ENCODE measurements at places on chromosomes 13 and 19.

- no peak for DNase-seq
Observed at GRCh38 chr19:48631225-48631624, 6.0 kb downstream of the DBP start.

- peak; percentile 38 for DNase-seq
Observed at GRCh38 chr13:45349438-45349837, 8.5 kb upstream of the TPT1 start.

DNA sequence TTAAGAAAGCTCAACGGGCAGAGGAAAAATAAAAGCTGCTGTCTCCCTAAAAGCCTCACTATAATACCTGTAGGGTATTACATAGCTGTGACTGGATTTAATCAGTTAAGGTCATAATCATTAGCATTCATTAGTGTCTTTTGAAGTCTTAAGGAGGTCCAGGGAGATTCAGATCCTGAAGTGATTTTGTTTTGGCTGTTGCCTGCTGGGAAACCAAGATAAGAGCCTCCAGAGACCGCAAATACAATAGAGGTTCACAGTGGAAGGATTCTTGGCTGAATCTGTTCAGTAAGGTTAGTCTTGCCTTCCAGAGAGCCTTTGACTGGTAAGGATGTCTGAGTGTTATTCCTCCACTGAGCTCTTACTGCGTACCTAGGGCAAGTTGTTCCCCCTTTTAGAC is 54.0 kb upstream of the TNFRSF19 start:
- peak; percentile 39 for DNase-seq

- no peak for DNase-seq
Observed at GRCh38 chr19:45560686-45561085, 23.9 kb downstream of the OPA3 start.

DNA sequence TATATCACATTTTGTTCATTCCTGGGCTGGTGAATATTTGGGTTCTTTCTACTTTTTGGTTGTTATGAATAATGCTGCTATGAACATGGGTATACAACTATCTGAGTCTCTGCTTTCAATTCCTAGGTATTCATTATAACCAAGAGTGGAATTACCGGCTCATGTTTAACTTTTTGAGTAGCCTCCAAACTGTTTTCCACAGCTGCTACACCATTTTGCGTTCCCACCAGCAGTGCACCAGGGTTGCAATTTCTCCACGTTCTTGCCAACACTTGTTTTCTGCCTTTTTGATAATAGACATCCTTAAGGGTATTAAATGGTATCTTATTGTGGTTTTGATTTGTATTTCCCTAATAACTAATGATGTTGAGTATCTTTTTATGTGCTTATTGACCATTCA is 16.8 kb downstream of the CDK8 start:
- DNase-seq, result no peak

DNA sequence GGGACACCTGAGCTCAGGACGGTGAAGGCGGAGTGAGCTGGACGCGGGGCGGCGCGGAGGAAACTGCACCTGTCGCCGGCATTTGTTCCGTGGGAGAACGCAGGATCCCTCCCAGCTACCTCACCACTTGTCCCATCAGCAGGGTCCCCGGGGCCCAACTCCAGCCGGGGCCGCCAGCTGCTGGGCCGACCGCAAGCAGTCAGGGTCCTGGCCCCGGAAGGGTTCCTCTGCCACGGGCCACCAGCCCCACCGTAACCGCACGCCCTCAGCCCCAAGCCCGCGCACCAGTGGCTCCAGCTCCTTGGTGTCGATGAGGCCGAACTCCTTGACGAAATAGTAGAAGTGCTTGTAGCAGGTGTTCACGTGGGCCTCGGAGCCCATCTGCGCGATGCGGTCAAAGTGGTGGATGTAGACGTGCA is 19.6 kb downstream of the MOB3A start:
- DNase-seq, result no peak

DNA sequence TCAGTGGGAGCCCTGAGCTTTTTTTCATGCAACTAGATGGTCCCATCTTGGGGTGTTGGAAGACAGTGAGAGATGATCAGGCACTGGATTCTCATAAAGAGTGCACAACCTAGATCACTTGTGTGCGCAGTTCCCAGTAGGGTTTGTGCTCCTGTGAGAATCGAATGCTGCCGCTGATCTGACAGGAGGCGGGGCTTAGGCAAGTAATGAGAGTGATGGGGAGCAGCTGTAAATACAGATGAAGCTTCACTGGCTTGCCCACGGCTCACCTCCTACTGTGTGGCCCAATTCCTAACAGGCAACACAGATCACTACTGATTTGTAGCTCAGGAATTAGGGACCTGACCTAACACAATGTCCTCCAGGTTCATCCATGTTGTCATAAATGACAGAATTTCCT is 43.6 kb upstream of the UBAC2 start:
- DNase-seq, result no peak

DNA sequence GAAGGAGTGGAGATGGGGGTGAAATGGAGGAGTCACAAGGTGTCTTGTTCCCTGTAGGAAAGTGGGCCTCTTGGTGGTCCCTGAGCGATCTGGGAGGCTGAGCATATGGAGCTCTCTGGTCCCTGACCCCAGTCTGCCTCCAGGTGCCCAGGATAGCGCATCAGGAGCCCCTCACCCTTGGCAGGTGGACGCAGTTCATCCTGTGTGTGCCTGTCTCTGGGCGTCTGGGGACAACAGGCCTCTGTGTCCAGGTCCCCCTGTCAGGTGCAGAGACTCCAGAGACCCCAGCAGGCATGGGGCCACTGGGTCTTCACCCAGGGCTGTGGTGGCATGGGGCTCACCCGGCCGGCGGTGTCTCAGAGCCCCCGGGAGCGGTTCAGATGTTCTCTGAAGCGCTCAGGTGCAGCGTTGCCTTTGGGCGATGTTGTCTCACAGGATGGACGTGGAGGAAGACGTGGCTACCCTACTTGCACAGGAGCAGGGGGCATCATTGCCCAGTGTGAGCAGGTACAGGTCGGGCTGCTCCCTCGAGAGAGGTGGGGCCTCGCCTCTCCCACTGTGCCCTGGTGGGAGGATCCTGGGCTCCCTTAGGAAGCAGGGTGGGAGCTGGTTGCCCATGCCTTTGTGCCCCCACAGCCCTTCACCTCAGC is 58.1 kb upstream of the TPM4 start:
- DNase-seq, result no peak

GRCh38 chr13:94305033-94305432 is 174.4 kb downstream of the DCT start:
- no peak for DNase-seq

- no peak for DNase-seq
Observed at GRCh38 chr13:33372251-33372919, 86.8 kb upstream of the STARD13 start.

DNA sequence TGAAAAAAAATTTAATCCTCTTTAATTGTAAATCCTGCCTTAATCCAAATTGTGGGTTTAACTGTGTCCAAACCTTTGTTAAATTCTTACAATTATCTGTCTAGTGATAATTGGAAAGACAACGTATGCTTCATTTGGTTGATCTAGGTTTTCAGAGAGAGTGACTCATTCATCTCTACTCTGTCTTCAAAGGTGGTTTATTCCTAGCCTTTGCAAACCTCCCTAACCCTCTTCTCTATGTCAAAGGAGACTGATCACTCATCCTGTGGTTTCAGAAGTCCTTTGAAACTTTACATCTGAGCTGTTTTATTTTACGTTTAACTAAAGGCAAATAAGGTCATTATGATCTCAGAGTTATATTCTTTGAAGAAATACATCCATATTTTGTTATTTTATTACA is 8.8 kb upstream of the OXGR1 start:
- peak; percentile 80 for DNase-seq

GRCh38 chr19:10815969-10816644 is 19.9 kb downstream of the TMED1 start:
- peak; percentile 15 for DNase-seq

Data from amniotic epithelial cell (primary cell).